ENCODE measurements at places on chromosomes 16 and 17.

GRCh38 chr16:24689128-24689527 lies 40.3 kb upstream of the TNRC6A start:
- DNase-seq: no peak

GRCh38 chr17:74435775-74436359 lies 4.0 kb downstream of the GPRC5C start:
- no peak for DNase-seq

DNA sequence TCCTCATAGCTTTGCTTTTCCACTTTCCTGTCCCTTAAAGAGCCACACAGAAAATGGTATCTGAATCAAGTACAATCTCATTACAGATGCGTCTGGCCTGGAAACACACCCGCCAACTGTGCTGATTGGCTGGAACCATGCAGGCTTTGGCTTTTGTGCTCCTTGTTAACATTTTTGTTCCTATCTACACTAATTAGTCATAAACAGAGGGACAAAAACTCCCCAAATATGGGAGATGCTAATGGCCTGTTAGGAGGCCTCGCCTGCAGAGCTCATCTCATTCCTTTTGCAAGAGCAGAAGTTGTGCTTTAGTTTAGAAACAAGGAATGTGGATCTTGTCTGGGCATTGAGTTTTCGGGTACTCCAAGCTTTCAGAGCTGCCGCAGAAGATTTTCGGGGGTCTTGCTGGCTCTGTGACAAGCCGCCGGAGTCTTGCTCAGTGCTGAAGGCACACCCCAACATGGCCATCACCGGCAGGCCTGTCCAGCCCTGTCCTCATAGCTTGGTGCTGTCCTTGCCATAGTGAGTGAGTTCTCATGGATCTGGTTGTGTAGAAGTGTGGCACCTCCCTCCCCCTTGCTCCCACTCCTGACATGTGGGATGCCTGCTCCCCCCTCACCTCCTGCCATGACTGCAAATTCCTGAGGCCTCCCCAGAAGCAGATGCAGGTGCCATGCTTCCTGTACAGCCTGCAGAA lies 69.8 kb downstream of the METRNL start:
- no peak for DNase-seq

- no peak for DNase-seq
Observed at GRCh38 chr16:63403792-63404191, 1367.6 kb upstream of the CDH8 start.

- no peak for DNase-seq
Observed at GRCh38 chr17:56597495-56597990, 4.0 kb downstream of the NOG start.

DNA sequence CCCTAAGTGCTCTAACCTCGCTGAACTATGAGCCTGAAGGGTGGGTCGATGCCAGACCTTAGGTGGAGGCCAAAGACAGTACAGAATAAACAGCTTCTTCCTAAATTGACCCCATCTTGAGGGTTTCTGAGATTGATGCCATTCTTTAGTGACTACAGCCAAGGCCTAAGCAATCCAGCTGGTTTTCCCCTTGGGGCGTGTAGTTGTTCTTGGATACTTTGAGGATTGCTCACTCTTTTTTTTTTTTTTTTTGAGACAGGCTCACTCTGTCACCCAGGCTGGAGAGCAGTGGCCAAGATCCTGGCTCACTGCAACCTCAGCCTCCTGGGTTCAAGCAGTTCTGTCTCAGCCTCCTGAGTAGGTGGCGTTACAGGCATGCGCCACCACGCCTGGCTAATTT lies 2.0 kb downstream of the OVCA2 start:
- no peak for DNase-seq

DNA sequence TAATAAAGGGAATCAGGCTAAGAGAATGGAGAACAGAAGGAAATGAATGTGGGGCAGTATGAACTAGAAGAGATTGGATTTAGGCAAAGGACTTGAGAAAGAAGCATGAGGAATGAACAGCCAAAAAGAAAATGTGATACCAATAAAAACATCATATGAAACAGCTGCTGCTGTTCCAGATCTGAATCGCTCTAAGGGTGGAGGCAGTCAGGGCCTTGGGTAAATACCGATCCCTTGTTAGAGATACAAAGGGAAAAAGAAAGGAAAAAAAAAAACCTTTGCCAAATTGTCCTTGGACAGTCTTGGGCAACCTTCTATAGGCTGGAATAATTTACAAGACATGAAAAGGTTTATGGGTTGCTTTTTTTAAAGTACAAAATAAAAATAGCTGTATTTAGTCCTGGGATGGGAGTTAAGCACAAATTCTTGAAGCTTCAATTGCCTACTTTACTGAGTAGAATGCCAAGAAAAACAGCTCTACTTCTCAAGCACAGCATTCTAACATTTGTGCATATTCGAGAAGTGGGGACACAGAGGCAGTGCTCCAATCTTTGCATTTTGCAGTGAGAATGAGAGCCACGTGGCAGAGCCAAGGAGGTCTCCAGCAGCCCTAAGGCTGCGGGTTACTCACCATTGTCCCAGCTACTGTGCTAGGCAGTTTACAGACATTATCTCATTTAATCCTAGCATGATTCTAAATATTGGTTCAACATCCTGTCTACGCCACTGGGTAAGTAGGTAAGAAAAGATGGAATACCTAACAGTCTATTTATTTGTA lies 43.3 kb upstream of the PSMD7 start:
- DNase-seq: no peak

DNA sequence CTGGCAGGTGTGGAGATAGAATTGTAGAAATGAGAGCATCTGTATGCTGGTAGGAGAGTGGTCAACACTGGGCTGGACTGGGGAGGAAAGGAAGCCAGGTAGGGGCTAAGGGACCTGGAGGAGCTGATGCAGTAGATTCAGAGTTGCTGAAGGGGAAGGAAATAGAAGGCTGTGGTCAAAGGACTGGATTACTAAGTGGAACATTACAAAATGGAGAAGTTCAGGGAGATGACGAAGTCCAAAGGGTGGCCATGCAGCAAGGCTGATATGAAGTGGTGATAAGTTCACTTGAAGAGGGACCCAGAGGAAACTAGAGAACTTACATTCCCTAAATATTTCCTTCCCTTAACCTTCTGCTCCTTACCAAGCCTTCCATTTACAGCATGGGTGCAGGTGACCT lies 8.6 kb upstream of the CCL2 start:
- DNase-seq: no peak

DNA sequence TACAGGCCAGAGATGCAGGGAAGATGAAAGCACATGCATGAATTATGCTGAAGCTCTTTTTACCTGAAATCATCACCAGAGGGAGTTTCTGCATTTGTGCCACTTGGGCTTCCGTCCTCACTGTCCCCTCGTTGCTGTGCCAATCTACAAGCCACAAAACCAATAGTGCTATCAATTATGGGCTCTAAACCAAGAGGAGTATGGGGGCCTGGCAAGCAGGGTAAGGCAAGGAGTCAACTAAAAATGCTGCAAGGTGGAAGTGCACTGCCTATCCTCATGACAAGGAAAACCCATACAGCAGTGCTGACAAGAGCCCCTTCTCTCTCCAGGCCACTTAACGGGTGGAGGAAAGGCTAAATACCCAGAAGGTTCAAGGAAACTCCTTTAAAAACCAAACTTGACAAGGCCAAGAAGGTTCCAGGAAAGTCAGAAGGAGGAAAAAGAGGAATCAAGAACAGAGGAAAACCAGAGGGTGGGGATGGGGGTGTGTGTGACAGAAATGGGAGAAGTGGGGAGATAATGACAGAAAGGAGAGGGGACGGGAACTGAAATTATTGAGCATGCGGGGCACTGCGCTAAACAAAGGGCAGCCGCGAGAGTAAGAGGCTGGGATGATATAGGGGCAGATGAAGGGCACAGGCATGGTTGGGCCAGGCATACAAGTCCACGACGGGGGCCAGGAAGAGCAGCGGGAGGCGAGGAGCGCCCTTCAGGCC lies 674 bp downstream of the C17orf75 start:
- peak; percentile 31 for DNase-seq

- no peak for DNase-seq
Observed at GRCh38 chr17:30477774-30478115, 537 bp downstream of the GOSR1 start.

GRCh38 chr17:73794336-73794735 lies 150.1 kb upstream of the SDK2 start:
- DNase-seq: no peak

DNA sequence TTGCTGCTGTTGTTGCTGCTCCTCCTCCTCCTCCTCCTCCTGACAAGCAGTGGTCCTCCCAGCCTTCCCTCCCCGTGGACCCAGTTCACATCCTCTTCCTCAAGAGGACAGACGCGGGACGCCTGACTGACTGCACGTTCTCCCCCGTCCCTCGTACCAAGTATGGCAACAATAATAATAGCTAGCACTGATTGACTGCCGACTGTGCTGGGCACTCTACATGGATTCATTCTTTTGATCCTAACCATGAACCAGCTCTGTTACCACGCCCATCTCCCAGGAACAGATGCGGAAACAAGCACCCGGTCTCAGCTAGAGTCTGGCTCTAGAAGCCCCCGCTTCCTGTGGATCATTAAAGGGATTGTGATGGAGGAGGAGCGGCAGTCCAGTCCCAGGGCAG lies 78.0 kb downstream of the GNAO1 start:
- DNase-seq: no peak

GRCh38 chr17:63735691-63736090 lies 5.9 kb downstream of the STRADA start:
- DNase-seq: no peak

DNA sequence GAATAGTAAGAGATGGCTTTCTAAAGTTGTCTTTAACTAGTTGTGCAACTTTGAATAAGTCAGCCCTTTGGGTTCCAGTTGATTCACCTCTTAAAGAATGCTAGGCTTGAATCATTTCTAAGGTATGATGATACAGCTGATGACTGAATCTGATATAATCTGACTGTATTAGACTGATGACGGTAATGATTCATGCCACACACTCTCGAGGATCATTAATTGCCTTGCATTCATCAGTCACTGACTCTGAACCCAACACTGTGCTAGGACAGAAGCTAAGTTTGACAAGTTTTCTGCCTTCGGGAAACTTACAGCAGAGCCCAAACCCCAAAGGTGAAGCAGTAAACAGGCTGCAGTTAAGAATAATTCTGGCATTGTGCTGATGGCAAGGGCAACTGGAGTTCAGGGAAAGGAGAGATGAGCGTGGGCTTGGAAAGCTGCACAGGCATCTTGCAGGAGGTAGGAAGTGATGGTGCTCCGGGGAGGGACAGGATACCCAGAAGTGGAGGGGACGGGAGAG lies 25.8 kb downstream of the ASIC2 start:
- no peak for DNase-seq

GRCh38 chr16:84062734-84063640 lies 20.4 kb upstream of the SLC38A8 start:
- no peak for DNase-seq

GRCh38 chr17:8223356-8224126 lies 13.2 kb upstream of the AURKB start:
- peak; percentile 61 for DNase-seq

Measured in KG1 (cell line).